ENCODE measurements at places on chromosomes 2 and 18. TPM values are rescaled to one million over a fixed set of nuclear protein-coding genes. Genes with fewer than 3 reads are reported as not detected.

- no peak for DNase-seq
These were observed 147.1 kb downstream of the GALNT1 start for GRCh38 chr18:35728676-35729075.

SCYGR4 gene
- total RNA-seq: not detected

TRIM54 gene
- total RNA-seq: 2.1 TPM

PARD6G gene
- total RNA-seq: 3.4 TPM

- no peak for DNase-seq
These were observed 87.3 kb downstream of the MARCO start for GRCh38 chr2:119029297-119029696.

DNA sequence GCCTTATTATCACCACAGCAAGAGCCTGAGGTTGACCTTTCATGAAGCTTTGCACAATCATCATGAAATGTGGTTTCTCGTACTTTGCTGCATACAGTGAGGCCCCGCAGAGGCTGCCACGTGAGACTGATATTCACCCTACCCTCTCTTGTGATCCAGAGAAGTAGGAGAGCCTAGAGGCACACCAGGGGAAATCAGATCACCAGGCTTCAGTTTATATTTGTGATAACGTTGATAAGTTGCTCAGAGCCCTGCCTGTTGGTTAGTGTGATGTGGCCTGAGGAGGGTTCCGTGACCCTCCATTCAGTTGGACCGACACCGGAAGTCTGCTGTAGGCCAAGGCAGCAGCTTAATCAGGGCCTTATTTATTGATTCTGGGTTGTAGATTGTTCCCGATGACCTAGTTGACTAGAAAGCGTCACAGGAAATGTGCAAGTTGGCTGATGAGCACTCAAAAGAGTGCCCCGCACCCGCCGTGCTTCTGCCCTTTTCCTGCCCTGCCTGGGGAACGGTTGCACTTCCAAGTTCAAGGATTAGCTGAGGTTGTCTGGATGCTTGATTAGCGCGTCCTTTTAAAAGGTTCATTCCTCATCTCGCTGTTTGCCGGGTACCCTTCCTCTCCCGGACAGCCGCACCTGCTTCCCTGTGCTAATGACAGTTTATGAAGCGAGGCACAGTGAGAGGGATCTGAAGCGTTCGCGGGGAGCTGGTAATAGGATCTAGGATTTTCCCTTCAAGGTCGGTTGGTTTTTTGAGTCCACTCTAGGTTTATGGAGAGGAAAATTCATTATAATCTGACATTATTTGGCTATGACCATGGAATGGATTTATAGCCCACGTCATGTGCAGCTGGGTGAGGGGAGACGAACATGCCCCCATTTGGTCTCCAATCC, 146.4 kb downstream of the SH3RF3 start:
- DNase-seq: no peak

- no peak for DNase-seq
These were observed 24.5 kb downstream of the DARS1 start for GRCh38 chr2:135960656-135961551.

ACMSD gene
- not detected for total RNA-seq

ZNF804A gene
- total RNA-seq: 3.6 TPM

CAPN14 gene
- total RNA-seq: not detected

DNA sequence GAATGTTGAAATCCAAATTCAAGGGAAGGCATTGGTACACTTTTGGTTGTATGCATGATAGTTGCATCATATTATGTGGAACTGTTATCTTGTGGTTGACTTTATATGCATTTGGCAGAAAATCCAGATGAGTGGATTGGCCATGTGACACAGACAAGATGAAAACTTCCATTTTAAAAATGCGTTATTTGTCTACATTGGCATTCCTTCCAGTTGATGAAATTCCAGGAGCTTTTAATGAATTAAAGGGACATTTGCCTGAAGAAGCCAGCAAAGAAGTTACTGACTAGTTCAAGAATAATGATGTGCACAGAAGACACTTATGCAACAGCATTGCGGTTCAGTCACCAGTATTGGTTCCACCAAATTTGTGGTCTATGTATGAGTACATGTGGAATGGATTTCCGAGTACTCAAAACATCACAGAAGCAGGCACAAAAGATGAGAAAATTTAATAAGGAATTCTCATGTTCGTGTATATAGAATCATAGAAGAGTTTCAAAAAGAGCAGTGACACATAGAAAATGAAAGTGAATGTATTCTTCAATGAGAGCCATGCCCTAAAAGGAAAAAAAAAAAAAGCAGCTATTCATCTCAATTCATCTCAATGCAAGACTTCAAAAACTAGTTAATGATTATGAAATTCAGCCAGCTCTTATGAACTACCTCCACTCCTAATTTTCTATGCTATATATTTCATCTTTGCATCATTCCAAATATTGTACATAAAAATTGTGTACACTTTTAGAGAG, 232.1 kb downstream of the RBM43 start:
- DNase-seq: peak; percentile 9

DNA sequence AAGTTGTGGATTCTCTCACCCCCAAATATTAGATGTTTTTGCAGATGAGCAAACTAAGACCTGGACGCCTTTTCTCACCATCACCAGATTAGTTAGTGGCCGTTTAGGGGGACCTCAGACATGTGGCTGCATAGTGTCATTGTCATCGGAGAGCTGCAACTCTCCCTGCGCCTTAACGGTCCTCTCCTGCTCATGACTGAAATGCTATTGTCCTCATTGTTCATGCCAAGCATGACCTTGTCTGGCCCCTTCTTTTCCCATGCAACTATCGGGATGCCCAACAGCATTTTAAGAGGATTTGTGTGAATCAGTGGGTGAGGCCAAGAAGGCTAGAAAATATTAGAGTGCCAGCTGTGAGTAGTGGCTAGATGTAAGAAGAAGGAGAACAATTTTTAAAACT, 174.2 kb downstream of the SOCS6 start:
- DNase-seq: no peak

GRCh38 chr2:210309548-210310233, 5.3 kb downstream of the MYL1 start:
- DNase-seq: no peak

ANKRD62 gene
- not detected for total RNA-seq

- DNase-seq: no peak
These were observed 7.6 kb upstream of the FARSB start for GRCh38 chr2:222663479-222663878.

DNA sequence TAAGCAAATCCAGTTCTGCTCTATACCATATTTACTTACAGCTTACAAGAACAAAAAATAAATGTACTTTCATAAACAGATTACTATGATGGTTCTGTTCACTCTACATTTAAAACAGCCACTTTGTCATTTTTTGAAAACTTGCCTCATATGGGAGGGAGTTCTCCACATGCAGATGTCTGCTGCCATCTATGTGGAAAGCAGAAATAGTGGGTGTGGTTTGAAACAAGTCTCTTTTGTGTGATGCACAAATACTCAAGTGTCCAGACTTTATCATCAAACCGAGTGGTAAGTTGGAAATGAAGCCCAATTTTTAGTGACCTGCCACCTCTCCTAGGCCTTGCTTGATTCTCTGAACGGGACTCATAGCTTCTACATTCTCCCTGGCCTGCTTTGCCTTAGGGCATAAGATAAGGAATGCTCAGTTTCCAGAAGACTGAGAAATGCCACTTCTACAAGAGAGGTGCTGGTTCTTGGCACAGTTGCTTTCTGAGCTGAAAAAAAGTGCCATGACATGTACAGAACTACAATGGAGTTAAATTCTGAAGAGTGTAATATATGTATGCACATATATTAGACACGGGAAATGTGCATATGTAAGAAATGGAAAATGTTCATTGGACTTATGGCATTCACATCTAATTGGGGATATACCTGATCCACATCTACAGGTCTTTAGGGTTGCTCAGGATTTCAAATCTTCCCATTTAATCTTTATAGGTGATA, 221.0 kb downstream of the SLC8A1 start:
- DNase-seq: no peak

- DNase-seq: peak; percentile 64
These were observed 115.3 kb upstream of the NDUFV2 start for GRCh38 chr18:8987241-8987640.

DNA sequence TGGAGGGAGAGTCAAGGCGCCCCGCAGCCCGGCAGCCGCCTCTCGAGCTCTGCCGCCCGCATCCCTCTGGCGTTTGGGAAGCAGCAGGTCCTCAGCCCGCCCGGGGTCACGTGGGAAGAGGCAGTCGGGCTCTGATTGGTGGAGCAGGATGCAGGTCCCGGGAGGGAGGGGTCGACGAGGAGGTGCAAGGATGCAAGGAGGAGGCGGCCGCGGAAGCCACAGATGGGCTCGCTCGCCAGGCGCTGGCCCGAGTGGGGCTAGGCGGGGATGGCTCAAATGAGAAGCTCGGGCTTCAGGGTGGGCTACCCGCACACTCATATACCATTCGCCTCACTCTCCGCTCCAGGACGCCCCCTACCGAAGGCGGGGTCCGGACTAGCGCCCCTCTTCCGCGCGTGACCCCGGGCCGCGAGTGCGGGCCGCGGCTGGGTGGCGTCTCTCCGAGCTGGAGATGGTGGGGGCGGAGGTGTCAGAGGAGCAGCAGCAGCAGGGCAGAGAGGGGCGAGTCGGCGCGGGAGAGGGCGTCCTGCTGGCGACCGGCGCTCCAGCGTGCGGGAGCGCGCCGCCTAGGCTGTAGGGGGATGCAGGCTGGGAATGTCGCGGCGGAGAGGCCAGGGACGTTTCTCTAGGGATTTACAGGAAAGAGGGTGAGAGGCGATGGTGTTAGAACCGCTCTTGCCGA, at the start of gene TMEFF2:
TMEFF2 (minus strand) TSS at position 68 of the 682 bp plus-strand sequence. CDS start 409 bp downstream, outside the sequence.
- DNase-seq: peak; percentile 87

ANKRD23 gene
- total RNA-seq: 1.7 TPM

- DNase-seq: peak; percentile 83
These were observed 209.2 kb upstream of the SMAD2 start for GRCh38 chr18:48139431-48140347.

KCNK3 gene
- total RNA-seq: not detected

B3GNT7 gene
- total RNA-seq: 0.23 TPM

DNA sequence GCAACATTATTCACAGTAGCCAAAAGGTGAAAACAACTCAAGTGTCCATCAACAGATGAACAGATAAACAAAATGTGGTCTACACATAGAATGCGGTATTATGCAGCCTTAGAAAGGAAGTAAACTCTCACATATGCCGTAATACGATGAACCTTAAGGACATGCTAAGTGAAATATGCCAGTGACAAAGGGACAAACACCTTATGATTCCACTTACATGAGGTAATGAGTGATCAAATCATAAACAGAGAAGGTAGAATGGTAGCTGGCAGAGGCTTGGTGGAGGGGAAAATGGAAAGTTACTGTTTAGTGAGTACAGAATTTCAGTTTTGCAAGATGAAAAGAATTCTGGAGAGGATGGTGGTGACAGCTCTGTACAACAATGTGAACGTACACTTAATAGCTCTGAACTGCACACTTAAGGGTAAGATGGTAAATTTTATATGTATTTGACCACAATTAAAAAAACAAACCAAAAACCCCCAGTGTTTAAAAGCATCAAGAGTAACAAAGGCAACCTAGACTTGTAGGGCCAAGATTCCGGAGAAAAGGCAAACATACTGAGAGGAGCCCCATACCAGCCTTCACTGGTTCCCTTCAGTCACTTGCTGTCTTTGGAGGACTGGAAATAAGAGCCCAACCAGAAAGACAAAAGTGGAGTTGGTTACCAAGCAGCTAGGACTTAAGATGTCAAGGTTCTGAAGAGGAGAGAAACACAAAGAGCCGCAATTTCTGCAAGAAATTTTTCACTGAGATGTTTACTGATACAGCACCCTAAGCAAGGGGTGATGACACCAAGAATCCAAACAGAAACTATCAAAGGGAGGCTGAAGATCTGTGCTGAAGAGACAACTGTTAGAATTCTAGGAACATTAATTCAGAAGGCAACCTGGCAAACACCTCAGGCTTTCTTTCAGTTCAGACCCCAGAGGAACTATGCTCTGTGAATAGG, 61.3 kb downstream of the CUL3 start:
- DNase-seq: no peak

FBXO48 gene
- not detected for total RNA-seq

CD207 gene
- total RNA-seq: not detected

SCTR gene
- total RNA-seq: not detected

DPYSL5 gene
- not detected for total RNA-seq

DNA sequence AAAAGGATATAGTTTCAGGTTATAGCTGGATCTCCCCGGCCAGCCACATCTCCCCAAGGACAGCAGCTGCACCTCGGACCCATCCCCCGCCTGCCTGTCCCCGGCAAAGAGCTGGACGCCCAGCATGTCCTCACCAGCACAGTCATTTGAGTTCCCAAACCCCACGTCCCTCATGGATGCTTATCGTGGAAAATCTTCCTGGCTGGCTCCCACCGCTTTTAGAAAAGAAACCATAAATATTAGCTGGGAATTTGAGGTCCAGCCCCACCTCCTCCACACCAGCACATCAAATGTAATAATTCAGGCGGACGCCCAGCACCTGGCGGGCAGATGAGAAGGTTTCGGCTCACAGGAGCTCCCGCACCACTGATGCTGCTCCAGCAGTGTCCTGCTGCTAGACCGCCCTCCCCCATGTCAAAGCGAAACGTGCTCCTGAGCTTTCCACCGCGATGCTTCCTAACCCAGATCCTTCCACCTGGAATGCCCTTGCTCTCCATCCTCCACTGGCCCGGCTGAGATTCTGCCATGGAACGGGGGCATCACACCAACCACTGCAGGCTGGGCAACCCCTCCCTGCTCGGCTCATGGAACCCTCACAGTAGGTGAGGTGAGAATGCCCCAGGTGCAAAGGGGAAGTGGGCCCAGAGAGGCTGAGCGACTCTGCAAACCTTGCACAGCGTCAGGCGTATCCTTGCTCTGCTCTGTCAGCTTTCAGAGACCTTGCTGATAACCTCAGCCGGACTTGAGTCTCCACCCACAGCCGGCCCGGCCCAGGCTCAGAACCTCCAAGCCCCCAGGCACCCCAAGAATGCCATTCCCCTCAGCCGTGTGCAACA, 71.5 kb upstream of the GPC1 start:
- DNase-seq: no peak

GRCh38 chr2:139357972-139358371, 577.8 kb upstream of the NXPH2 start:
- DNase-seq: no peak

NGEF gene
- total RNA-seq: 52.2 TPM

GRCh38 chr2:215966274-215966673, 47.1 kb downstream of the MREG start:
- no peak for DNase-seq

- no peak for DNase-seq
These were observed 278.6 kb downstream of the CDH19 start for GRCh38 chr18:66325251-66325650.

FEV gene
- total RNA-seq: not detected

GRCh38 chr2:215900203-215900611, 113.1 kb downstream of the MREG start:
- DNase-seq: peak; percentile 73

- DNase-seq: no peak
These were observed 266.1 kb upstream of the HDAC4 start for GRCh38 chr2:239666855-239667376.

PARD3B gene
- total RNA-seq: 4.5 TPM

All from MG63 (cell line).